ENCODE measurements at places on chromosomes 2 and 18.

DNA sequence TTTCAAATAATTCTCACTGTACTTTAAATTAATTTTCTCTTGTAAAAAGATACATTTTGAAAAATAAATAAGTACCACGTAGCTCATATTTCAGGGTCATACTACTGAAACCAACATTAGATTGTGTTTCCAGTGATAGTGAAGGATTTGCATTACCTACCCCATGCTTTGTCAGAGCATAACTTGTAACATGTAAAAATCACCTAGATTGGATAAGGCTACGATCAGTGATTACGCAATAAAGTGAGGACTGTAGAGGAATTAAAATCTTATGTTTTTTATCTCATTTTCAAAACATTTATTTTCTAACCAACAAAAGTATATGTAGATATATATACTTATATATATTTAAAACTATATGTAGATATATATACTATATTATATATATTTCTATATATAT is 89.4 kb upstream of the VRK2 start:
- no peak for DNase-seq

DNA sequence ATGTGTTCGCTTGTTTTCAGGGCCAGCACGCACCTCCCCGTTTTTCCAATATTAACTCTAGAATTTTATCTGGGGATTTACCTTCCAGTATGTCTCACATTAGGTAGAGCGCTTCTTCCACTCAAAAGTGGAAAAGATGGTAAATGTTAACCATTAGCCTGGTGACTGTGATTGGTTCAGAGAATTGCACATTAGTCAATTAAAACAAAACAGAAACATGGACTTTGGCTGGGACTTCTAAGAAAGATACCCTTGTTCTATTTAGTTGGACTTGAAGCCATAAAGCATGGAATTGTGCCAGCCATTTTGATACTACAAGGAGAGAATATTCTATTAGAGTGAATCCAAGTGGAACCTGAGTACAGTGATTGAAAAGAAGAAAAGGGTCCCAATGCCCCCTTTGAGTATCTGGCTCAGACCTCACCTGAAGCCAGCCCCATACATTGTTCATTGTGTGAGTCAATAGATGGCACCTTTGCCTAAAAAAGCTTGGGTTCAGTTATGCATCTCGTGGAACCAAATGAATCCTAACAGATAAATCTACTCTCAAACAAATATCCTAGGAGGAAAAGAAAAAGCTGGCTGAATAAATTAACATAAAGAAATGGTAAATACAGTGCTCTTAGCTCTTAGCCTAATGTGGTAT is 354.3 kb downstream of the IRS1 start:
- DNase-seq: no peak

DNA sequence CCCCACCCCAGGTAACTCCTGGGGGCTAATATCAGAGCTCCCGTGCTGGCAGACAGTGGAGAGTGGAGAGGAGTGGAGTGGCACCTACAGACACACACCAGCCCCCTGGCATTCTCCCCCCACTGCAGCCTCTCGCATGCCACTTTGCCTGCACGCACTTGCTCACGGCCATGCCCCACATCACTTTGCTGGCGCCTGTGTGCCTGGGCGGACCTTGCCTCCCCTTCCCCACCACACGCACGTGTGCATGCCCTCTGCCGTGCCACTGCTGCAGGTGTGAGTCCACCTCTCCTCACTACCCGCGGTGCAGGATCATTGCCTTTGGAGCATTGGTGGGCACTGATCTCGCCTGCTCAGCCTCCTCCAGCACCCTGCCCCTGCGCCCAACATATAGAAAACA is 72.6 kb upstream of the DOK6 start:
- no peak for DNase-seq

GRCh38 chr2:15191789-15192188 is 369.3 kb downstream of the NBAS start:
- peak; percentile 3 for DNase-seq

DNA sequence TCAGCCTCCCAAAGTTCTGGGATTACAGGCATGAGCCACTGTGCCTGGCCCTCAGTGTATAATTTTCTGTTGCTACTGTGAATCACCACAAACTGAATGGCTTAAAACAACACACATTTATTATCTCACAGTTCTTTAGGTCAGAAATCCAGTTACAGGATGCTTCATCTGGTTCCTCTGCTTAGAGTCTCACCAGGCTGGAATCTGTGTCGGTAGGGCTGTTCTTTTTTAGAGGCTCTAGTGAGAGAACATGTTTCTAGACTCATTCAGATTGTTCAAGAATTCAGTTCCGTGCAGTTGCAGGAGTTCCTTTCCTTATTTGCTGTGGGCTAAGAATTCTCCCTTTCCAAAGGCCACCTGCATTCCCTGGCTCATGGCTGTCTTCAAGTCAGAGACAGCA is 22.2 kb downstream of the CCDC121 start:
- DNase-seq: no peak

GRCh38 chr2:64634345-64635267 is 19.1 kb downstream of the SERTAD2 start:
- no peak for DNase-seq

- no peak for DNase-seq
Observed at GRCh38 chr2:60275958-60276357, 277.5 kb downstream of the BCL11A start.

GRCh38 chr2:120419073-120419472 is 73.1 kb downstream of the INHBB start:
- DNase-seq: no peak

DNA sequence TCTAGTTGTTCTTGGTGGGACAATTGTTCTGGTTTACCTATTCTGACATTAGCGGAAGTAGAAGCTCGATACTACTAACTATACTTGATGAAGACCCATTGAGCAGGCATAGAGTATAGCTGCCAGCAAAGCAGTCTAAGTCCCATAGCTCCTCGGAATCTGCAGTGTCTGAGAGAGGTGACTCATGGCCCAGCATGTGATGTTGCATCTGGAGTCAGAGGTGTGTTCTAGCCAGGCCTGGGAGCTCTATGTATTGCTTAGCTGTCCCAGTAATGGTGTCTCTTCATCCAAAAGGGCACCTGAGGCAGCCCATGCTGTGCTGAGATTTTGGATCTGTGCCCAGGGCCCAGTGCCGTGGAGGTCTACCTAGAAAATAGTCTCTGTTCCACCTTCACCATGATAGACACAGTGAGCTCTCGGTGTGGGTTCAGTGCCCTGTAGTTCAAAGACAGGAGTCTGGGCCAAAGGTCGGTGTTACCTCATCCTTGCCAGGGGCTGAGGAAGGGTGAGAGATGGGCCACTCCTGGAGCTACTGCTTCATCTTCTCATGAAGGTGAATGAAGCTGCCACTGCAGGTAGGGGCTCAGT is 47.3 kb downstream of the MEX3C start:
- peak; percentile 63 for DNase-seq

DNA sequence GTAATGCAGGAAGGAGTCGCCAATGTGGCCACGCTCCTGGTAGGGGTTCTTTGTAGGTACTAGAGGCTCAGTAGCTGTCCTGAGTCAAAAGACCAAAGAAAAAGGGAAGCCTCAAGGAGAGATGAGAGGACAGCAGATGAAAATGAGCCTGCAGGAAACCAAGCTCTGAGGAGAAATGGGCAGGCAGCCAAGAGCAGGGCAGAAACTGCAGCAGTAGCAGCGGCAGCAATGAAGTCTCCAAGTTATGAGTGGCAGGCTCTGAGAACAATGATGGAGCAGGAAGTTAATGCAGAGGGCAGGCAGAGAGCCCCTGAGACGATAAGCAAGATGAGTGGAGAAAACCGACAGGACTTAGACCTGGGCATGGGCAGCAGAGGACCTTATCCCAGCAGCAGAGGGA is 48.2 kb upstream of the TMEM200C start:
- no peak for DNase-seq

DNA sequence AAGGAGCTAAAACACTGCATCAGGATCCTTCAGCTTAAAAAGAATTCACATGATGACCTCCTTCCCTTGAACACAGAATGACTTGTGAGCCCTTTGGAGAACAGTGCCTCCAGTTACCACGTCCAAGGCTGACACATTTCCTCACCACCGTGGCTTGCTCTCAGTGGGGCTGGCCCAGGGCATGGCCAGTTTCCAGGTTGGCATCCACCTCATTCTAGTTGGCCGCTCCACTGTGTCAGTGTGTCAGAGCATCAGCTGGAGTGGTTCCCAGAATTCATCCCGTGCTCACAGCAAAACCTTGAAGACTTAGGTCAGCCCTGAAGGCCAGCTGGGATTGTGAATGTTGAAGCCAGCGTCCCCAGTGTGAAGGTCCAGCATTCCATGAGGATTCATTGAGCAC is 158.5 kb downstream of the INSIG2 start:
- no peak for DNase-seq

DNA sequence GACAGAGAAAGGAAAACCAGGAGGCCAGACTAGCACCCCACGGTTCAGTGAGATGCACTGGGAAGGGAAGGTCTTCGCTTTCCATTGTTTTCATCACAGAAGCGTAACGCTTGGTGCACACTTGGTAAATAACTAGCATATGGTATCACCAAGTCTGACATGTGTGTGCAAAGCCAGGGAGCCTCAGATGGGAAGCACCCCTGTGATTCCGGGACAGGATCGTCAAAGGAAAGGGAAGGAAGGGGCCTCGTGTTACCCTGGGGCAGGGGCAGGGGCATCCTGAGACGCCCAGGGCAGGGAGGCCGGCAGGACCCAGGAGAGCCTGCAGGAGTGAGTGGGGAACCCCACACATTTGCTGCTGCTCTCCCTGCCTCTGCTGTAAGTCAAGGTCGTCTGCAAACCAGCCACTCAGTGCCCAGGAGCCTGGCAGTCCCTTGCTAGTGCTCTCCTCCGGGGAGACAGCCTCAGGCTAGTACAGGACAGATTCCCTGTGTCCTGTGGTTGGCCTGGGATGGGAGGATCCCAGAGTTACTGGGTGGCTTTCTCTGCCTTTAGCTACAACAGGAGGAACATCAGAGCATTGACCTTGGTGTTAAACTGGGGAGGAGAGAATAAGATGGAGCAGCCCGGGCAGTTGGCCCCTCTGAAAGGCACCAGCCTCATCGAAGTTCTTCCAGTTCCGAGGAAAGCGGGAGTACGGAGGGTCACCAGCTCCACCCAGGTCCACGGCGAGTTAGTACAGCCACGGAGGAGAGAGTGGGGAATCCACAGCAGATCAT is 192.5 kb downstream of the NDUFA10 start:
- no peak for DNase-seq

DNA sequence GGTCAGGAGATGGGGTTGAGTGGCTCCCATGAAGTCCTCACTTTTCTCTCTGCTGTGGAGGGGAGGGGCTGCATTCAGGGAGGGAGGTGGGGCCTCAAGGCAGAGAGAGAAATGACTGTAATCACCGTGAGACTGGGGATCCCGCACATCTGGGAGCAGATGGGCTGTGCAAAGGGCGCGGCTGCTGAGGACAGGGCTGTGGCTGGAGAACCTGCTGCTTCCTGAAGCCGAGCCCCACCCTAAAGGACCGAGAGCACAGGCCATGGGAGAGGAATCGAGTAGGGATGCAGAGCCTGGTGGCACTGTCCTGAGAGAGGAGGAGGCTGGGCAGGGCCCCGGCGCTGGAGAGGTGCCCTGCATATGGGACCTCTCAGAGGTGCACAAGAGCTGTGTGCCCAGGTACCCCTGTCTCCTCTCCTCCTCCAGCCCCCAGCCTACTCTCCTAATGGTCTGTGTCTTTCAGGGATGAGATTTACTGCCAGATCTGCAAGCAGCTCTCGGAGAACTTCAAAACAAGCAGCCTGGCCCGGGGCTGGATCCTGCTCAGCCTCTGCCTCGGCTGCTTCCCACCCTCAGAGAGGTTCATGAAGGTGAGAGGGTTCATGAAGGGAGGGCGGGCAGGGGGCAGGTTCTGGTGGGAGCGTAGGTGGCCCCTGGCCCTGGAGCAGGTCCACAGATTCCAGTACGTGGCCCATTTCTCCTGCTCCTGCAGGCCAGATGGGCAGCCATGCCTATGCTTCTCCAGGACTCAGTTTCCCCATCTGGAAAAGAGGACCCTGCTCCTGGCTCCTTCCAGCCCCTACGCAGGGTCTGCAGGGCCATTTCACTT is 25.9 kb upstream of the GPR17 start:
- no peak for DNase-seq

DNA sequence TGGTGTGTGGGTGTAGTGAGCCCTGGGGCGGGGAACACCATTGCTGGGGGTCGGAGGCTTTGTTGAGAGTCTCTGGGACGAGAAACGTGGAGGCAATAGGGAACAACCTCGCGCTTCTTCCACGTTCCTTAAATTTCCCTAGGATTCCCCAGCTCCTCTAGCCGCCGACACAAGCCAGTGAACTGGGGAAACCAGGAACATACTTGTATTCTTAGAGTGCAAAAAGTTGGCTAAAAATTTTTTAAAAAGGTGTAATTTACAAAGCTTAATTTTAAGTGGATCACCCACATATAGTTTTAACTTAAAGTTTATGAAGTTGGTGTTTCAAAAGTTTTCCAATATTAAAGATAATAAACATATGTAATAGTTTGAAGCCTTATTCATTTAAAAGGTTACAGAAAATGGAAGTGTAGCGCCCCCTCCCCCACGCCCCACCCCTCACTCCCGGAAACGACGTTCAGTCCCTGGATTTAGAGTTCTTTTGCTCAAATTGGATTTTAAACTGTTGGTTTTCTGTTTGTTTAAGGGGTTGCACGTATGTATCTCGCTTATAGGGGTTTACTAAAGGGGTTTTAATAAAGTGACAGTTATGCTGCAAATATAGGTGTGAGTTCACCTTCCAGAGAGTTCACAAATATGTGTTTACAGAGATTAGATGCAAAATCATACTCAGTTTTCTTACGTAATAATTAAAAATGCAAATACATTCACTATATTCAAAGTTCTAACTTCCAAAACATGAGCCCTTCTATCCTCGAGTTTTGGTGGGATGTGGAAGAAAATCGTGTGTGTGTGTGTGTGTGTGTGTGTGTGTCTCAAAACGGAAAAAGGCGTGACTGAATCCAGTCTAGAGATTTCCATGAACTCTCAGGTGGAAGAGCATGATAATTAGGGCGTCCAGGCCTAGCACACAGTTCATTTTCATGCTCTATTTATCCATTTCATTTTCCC is 872 bp downstream of the DSG2 start:
- no peak for DNase-seq
